ENCODE measurements at places on chromosomes 16 and 17.

DNA sequence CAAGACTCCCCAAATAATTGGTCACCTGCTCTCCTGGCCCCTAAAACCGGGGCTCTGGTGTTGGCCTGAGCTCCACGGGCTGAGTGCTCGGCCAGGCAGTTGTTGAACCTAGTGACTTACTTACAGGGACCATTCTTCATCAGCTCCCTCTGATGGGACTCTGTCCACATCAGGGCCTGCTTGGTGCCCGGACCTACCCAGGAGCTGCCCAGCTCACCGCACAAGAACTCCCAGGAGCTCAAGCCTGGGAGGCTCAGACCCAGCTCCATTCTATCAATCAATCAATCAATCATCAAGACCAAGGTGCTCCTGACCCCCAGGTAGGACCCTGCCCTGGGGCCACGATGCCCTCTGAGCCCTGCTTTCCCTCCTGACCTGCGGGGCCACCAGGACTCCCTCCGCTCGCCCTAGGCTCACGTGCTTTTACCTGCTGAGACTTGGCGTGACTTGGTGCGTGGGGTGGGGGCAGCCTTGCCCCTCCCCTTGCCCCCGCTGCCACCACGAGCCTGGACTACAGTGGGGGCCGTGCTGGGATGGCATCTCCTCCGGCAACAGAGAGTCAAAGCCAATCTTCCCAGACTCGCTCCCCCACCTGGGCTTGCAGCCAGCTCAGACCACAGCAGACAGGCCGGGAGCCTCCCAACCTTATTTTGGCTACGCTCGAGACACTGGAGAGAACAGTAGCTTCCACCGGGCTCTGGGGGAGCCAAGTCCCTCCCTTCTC is 15.7 kb downstream of the IL34 start:
- DNase-seq: peak; percentile 54

- DNase-seq: no peak
Observed at GRCh38 chr16:19888834-19889233, 4.2 kb upstream of the GPRC5B start.

DNA sequence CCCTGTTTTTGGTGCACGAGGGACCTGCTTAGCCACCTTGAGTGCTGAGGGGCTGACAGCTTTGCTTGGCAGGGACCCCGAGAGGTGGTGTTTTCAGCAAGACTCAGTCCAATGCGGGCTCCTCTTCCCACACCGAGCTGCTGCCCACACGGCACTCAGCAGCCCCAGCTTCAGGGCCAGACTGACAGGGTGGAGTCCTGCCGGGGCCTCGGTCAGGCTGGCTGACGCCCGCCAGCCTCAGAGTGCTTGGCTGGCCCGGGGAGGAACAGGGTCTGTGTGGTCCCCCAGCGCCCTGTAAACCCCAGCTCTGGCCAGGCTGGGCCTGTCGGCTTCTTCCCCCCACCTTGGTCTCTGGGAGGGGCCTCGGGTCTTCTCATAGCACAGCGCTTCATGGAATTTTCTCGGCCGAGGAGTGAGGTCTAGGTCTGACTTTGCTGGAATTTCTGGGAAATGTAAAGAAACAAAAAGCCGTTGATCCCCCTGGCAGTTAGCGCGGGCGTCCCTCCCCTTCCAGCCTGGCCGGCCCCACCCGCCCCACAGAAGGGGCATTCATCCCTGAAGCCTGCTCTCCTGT is 2.6 kb downstream of the SOX8 start:
- no peak for DNase-seq

DNA sequence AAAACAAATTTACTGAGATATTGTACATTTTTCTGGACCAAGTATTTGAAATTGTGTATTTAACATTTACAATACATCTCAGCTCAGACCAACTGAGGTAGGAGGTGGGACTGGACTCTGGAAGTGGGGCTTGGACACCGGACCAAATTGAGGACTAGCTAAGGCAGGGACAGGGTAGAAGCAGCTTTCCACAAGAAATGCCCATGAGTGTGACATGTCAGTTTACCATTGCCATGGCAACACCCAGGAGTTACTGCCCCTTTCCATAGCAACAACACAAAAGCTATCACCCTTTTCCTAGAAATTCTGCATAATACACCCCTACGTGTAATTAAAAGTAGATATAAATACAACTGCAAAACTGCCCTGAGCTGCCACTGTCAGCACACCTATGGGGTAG is 191.5 kb upstream of the ASIC2 start:
- DNase-seq: no peak

DNA sequence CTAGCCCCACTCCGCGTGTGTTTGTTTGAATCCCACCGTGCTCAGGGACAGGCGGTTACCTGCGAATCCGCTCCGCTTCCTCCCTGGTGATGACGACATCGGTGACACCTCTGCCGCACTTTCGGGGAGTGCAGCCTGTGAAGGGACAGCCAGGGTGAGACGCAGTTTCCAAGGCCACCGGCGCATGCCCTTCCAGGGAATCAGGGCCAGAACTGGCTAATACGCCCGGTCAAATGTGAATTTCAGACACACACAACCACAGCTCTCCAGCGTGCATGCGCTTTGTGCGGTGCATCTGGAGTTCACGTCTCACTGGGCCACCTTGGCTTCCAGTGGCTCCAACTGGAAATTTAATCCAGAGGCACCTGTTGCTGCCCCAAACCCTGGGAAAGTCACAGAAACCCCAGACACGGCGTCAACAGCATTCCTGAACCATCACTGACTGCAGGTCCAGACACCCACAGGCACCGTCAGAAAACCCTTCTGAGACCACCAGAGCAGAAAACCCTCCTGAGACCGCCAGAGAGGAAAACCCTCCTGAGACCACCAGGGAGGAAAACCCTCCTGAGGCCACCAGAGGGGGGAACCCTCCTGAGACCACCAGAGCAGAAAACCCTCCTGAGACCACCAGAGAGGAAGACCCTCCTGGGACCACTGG is 6.6 kb upstream of the HEXD start:
- DNase-seq: no peak

DNA sequence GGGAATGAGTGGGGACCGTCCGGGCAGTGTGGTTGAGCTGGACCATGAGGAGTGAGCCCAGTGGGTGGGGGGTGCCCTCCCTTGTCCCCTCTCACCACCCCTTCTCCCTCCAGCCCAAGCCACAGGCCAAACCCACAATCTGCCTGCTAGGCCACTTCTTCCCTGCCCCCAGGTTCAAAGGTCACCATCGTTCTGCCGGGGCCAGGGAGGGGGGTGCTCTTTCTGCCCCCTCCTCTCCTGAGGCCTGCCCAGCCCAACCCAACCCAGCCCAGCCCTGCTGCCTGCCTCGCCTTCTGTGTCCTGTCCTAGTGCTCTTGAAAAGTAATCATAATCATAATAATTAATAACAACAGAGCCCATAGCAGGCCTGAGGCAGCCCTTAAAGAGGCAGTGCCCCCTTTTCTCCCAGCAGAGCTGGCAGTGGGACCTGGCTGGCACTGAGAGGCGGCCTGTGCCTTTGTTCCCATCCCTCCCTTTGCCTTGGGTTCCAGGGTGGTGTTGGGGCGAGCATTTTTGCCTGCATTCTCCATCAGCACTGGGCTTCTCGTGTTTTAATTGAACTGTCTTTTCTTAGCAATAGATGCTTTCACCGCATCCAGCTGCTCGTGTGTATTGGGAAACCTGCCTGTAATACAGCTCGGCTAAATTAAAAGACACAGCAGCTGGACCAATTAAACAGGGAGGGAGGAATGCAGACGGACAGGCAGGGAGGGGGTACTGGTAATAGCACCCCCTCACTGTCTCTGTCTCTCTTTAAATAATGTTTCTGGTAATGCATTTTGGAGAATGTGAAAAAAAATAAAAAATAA is 46.8 kb downstream of the SREBF1 start:
- no peak for DNase-seq

DNA sequence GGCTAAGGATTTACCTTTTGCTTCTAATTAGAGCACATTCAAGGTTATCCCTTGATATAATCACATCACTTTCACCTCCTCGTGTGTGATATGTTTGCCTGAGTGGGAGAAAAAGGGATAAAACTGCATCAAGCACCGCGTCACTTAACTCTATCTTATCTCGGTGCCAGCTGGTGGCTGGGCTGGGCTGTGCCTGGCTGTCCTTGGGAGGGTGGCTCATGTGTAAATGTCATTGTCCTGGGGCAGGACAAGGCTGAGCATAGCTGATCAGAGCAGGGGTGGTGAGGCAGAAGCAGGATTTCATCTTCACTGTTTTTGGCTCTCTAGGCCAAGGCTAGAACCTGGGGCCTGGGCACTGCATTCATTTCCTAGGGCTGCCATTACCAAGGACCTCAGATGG is 105.3 kb downstream of the RAP1GAP2 start:
- DNase-seq: no peak

DNA sequence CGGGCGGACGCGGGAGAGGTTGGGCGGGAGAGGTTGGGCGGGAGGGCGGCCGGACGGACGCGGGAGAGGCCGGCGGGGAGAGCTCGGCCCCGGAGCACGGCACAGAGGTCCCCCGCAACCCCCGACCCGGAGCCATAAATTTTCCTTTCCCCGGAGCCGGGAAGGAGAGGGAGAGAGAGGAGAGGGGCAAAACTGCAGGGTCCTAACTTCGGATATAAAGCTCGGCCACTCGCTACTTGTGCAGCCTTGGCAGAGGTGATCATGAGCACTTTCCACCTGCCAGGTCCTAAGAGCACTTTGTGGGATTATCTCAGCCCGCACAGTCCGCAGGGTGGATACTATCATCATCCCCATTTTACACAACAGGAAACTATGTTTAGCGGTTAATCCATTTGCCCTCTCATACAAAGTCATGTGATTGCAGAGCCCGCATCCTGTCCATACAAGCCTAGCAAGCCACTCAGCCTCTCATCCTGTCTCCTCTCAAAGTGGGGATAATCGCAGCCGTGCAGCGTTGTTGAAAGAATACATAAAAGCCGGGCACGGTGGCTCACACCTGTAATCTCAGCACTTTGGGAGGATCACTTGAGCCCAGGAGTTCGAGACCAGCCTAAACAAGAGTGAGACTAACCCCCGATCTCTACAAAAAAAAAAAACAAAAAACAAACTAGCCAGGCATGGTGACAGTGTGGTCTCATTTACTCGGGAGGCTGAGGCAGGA is 780 bp upstream of the DCAKD start:
- peak; percentile 30 for DNase-seq

Data from fibroblast of skin of right biceps (primary cell).